ENCODE measurements at places on chromosomes 11 and 22.
A peak's percentile ranks its signal among the peaks of the same experiment; 100 is the strongest.

DNA sequence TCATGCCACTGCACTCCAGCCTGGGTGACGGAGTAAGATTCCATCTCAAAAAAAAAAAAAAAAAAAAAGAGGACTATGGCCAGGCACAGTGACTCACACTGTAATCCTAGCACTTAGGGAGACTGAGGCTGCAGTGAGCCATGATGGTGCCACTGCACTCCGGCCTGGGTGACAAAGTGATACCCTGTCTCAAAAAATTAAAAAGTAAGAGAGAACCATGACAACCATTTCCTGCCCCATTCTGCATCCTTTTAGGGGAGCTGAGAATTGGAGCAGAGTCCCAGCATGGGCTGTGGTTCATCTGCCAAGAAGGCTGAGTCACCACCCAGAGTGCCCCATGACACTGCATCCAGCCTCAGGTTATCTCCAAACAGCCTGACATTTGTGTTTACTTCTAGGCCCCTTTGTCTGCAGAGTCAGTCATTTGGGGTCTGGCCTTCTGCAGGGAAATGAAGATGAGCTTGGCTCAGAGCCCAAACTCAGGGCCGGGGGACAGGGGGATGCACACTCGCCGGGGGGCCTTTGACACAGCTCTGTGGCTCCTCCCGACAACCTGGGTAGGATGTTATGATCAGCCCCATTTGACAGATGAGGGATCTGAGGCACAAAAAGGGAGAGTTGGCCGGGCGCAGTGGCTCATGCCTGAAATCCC is 4.7 kb downstream of the CSDC2 start:
- DNase-seq: peak; percentile 83

- DNase-seq: no peak
Observed at GRCh38 chr11:94106716-94107115, 21.9 kb upstream of the PANX1 start.

GRCh38 chr11:64058494-64058893 is 22.8 kb downstream of the FLRT1 start:
- no peak for DNase-seq

DNA sequence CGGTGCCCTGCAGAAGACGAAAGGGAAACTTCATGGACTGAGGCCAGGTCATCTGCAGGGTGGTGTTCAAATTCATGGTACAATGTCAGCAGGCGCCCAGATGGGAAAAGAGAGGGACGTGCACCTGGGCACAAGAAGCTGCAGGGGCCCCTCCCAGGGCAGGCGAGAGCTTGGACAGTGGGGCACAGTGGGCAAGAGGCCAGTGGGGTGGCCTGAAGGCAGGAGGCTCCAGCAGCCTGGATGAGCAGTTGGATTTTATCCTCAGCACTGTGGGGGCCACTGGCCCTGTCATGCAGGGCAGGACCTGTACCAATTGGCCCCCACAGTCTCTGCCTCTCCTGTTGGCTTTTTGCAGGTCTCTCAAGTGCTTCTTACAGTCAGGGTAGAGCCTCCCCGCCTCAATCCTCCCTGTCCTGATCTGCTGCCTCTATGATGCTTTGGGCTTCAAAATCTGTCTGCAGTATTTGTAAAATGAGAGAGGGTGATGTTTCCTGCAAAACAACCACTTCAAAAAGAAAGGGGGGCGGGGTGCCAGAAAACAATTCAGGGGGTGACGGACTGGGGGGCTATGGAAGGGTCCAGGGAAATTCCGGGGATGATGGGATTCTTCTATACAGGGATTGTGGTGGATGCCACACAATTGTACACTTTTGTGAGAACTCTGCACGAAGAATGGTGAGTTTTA is 1.7 kb upstream of the BID start:
- DNase-seq: no peak

Measured in uterus (tissue), 4 donors.